Posterior cingulate gyrus (tissue), 11 donors: ENCODE measurements at places on chromosomes 16 and 17.

DNA sequence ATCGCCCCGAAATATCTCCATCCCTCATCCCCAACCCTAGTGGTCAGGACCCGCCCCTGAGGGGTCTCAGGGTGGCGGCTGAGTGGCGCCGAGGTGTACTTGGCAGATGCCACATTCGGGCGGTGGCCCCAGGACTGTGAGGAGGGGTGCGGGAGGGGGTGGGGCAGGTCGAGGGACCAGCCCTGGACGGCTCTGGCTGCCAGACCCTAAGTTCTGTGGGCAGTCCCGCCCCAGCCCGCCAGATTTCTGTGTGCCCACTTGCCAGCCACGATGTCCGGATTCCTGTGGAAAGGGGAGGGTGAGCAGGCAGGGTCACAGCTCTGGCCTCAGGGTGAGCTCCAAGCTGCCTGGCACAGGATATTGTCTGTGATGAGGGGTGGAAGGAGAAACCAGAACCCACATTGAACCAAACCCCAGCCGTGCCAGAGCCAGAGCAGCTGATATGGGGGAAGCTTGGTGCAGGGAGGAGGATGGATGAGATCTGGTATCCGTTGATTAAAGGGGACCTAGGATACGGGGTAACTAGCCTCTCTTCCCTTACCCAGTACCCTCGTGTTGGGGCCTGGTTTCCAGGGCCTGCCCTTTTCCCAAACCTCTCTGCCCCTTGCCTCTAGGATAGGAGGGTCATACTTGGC lies 1.1 kb upstream of the CHAD start:
- no peak for DNase-seq

GRCh38 chr16:74578838-74579237 lies 28.1 kb downstream of the GLG1 start:
- DNase-seq = no peak

DNA sequence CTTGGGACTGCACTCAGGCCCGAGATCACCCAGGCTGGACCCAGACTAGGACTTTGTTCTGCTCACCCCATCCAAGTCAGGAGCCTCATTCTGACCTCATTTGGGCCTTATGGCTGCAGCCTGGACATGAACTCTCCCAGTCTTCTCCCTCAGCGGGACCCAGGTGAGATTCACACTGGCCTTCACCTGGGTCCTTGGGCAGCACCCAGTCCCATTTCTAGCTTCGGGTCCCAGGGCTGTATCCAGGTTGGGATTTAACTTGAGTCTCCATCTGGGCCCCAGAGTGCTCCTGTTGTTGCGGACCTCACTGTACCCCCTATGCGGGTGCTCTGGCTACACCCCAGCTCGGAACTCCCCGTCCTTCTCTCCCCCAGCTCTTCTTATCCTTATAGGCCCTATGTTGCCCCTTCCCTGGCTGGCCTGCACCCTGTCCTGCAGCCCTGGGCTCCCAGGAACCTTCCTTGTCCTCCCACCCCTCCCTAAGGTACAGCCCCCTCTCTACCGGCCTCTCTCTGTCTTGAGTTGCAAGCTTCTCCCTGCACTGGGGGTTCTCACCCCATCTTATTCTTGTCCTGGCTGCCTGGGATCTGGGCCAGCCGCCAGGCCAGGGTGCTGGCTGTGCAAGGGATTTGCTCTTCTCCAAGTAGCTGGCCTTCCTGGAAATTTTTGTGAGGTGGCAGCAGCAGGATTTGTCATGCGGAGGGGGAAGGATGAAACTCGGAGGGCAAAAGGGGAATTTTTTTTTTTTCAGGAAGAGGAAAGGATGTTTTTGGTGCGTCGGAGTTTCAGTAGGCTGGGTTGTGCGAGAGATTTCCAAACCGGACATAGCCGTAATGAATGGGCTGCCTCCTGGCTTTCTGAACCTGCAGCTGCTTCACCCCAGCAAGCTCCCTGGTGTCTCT lies 904 bp downstream of the MAP2K3 start:
- no peak for DNase-seq

DNA sequence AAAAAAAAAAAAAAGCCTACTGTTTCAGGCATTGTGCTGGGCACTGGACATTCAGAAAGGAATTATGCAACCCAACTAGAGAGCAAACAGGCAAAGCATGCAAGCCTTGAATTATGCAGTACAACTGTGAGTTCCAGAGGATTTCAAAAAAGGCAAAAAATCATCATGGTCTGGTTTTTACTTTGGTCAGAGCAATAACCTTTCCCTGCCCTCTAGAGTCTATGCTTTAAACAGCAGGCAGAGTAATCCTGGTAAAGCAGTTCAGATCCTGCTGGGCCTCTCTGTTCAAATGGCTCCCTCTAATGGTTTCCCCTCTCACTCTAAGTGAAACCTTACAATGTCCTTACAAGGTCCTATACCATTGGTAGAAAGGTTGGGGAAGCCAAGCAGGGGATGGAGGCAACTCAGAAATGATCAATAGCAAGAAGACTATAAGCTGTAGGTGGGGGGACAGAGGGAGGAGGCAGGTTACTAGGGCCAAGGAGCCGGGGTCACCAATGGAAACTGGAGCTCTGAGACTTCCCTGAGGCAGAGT lies 4.6 kb upstream of the TAF15 start:
- DNase-seq = no peak

DNA sequence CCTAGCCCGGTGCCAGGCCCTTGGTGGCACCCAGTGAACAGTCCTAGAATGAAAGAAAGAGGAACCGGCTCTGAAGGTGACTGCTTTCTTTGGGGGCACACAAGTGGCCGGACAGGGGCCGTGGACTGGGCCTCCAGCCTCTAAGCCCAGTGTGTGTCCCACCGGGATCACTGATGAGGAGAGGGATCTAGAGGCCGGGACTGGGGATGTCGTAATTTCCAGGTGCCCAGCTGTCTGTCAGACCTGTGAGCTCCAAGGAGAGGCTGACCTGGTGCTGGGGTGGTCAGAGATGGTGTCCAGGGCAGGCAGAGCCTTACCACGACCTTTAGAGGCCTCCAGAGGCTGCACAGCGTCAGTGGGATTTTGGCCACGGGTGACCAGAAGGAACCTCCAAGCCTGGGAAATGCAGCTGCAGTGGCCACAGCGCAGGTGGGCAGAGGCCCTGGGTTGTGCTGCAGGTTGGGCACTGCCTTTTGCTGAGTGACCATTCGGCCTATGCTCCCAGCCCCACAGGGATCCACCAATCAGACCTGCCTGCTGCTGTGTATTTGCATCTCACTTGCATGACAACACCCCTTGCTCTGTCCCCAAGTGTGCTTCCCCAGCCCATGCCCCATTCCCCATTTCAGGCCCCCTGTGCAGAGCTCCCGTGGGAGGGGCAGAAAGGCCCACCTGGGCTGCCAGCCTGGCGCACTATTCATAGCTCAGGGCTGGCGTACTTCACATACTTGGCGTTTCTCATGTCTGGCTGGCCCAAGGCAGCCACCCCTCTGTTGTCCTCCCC lies 12.5 kb downstream of the ARHGAP23 start:
- DNase-seq = no peak

DNA sequence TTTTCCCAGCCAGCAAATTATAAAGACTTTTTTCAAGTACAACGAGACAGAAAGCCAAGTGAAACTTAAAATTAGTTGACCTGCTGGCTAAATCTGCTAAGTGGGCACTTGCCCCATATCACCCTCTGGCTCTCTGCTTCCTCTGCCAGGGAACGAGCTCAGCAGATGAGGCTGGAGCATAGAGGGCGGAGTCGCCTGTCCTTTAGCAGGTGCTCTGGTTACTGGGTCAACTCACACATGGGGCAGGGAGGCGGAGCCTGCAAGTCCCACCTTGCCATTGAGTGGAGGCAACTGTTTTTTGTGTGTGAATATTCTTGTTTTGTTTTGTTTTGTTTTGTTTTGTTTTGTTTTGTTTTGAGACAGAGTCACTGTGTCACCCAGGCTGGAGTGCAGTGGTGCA lies 62.5 kb downstream of the EMP2 start:
- peak; percentile 39 for DNase-seq

- DNase-seq = no peak
Measured at GRCh38 chr17:32907583-32907982, 20.4 kb upstream of the TMEM98 start.

DNA sequence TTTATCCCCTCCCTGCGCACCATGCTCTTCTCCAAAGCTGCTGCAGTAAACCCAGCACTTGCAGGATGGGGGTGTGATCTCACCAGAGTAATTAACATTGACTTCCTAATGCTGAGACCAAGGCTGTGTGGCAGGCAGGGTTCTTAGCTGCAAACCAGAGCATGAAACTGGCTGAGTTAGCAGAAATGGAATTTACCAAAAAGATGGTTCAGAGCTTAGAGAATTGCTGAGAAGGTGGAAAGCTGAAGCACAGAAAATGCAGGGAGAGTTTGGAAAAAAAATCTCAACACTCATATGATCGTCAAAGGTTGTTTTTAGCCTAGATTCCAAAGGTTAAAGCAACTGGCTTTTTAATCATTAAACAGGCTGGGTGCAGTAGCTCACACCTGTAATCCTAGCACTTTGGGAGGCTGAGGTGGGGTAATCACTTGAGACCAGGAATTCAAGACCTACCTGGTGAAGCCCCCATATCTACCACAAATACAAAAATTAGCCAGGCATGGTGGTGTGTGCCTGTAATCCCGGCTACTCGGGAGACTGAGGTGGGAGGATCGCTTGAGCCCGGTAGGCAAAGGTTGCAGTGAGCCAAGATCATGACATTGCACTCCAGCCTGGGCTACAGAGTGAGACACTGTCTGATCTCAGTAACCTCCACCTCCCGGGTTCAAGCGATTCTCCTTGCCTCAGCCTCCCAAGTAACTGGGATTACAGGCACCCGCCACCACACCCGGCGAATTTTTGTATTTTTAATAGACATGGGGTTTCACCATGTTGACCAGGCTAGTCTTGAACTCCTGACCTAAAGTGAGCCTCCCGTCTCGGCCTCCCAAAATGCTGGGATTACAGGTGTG lies 6.0 kb upstream of the TXNDC11 start:
- DNase-seq = no peak

GRCh38 chr16:84489131-84489530 lies 15.3 kb downstream of the MEAK7 start:
- DNase-seq = no peak

GRCh38 chr16:57949013-57949412 lies 21.9 kb downstream of the CNGB1 start:
- DNase-seq = no peak

DNA sequence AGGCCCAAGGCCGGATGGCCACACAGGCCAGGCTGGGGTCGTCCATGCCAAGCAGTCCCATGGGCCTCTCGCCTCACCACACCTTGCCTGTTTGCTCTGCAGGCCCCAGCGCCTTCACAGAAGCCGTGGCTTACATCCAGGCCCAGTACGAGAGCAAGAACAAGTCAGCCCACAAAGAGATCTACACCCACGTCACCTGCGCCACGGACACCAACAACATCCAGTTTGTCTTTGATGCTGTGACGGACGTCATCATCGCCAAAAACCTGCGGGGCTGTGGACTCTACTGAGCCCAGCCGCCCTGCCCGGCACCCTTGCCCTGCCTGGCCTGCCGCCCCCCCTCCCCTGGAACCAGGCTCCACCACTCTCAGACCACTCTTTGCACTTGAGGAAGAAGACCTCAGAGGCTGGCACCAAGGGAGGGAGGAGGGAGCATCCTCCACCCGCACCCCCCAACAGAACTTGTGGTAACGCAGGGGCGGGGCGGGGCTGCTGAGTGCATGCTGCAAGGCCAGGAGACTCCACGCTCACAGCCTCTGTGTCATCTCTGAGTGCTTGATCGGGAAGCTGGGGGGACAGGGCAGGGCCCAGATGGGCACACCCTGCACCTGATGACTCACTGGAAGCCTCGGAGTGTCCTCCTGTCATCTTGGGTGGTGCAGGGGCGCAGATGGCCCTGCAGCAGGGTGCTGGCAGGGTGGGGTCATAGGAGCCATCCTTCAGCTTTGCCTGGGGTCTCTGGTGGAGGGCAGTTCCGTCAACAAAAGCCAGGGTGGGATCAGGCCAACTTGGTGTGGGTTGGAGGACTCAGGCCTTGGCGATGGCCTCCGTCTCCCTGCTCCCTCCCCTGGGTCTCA lies 81.5 kb downstream of the AMFR start:
- DNase-seq = no peak

DNA sequence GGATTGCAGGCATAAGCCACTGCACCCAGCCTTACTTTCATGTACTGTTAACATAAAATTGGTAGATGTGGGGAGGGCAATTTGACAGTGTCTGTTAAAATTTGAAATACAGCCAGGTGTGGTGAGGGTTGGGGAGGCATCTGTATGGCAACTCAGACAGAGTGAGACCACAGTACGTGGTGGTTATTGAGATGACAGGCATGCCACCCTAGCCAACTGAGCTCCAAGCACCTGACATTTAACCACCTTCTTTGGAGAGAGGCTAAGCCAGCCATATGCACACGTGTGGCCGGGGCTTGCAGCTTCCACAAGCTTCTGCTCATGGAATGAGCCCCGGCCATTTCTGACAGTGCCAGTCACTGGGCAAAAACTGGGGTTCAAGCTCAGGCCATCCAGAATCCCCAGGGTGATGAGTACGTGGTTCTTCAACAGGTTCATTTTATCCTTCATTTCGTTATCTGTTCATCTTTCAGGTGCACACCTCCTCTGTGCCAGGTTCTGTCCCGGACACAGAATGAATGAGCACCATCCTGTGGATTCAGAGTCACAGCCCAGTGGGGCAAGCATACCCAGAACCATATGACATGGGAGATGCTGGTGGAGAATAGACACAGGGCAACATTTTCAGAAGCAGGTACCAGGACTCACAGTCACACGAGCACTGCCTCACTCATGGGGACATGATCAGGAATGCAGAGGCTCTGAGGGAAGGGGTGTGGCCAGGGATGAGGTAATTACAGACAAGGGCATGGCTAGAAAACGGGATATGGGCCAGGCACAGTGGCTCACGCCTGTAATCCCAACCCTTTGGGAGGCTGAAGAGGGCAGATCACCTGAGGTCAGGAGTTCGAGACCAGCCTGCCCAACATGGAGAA lies 36.2 kb downstream of the C16orf82 start:
- DNase-seq = no peak

GRCh38 chr16:59690216-59690615 lies 956.1 kb upstream of the GOT2 start:
- DNase-seq = no peak

DNA sequence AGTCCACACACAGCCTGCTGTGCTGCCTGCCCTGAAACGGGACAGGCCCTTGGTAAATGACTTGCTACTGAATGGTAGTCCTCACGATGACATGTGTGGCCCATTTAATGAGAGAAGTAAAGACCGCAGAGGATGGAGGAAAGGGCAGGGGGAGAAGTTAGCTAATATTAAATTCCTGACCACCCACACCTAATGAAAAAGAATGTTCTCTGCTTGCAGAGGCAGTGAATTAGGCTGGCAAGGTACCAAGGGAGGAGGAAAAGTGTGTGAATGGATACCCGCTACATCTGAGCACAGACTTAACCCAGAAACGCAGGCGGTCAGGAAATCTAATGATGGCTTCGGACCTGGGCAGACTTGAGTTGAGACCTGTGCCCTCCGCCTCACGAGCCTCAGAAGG lies 141.2 kb downstream of the PRKCA start:
- no peak for DNase-seq
